Cardiac muscle cell (in vitro differentiated cells and primary cell): ENCODE measurements at places on chromosomes 11 and 22. TPM values are rescaled to one million over a fixed set of nuclear protein-coding genes. Genes with fewer than 3 reads are reported as not detected.

GRCh38 chr11:69252490-69252837, 41.5 kb upstream of the MYEOV start:
- peaks cover 3% of the 10 kb centered on the region for H3K4me1 ChIP-seq
- H3K4me3 ChIP-seq: no peak overlapping the region
- no peak for DNase-seq
- H3K36me3 ChIP-seq: no peaks in the 10 kb centered on the region

DNA sequence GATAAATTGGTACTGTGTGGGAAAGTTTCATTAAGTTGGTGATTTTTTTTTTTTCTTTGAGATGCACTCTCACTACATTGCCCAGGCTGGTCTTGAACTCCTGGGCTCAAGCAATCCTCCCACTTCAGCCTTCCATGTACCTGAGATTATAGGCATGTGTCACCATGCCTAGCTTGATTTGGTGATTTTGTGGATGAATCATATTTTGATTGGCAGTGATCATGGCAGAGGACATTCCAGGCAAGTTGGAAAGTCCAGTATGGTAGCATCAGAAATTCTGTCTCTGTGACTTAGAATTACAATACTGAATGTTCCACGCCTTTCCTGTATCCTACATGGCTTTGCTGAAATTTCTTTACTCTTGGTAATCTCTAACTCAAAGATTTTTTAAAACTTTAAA, 49.4 kb downstream of the HORMAD2 start:
- no peak overlapping the region for H3K27ac ChIP-seq
- H3K36me3 ChIP-seq: no peaks in the 10 kb centered on the region
- no peak for DNase-seq

DNA sequence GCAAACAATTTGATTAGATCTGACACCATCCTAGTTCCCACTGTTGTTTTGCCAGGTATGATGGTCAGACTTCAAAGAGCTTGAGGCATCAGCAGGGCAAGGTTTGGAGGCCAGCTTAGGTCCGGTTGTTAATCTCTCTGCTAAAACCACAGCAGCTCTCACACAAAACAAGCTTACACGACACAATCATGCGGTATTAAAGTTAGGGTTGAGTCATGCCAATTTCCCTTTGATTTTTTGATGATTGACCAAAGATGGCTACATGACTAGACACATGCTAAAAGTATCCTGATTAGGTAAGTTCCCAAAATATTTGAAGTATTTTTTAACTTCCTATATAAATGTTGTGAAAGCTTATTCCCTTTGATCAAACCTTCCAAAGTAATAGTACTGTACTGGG, 145.9 kb downstream of the ELP4 start:
- H3K36me3 ChIP-seq: no peaks in the 10 kb centered on the region
- H3K4me3 ChIP-seq: no peak overlapping the region
- no peak overlapping the region for H3K27ac ChIP-seq
- DNase-seq: no peak
- no peaks in the 10 kb centered on the region for H3K27me3 ChIP-seq

DNA sequence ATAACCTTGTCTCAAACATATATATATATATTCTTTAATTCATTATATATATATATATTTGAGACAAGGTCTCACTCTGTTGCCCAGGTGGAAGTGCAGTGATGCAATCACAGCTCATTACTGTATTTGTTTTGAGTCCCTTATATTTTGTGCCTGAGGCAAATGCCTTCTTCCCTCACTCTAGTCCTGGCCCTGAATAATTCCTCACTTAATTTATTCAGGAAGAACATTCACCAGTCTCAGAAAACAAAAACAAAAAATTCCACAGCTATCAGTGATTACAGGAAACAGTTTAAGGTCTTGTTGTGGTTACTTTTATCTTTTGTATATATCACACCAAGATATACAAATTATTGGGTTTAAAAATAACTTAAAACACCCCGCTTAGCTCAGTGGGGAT, 155.7 kb downstream of the CWF19L2 start:
- H3K36me3 ChIP-seq: peaks cover 5% of the 10 kb centered on the region
- no peak overlapping the region for H3K4me3 ChIP-seq
- H3K27ac ChIP-seq: no peak overlapping the region
- H3K4me1 ChIP-seq: no peaks in the 10 kb centered on the region
- no peak for DNase-seq

DNA sequence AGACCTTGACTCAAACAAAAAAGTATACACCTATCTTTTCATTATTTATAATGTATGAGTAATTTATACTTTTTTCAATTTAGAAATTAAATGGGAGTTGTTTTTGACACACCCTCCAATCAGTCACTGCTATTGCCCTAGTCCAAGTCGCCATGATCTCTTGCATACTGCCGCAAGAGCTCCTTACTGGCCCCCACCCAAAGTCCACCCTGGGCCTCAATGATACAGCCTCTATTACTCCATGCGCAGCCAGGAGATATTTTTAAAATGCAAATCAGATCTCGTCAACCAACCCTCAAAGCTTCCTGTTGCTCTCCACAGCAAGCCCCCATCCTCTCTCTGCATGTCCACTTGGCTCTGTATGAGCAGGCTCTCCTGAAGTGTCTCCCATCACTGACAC, 12.8 kb upstream of the LMO1 start:
- DNase-seq: no peak
- no peaks in the 10 kb centered on the region for H3K4me1 ChIP-seq
- H3K4me3 ChIP-seq: no peak overlapping the region
- H3K36me3 ChIP-seq: no peaks in the 10 kb centered on the region

GRCh38 chr22:49298834-49299750, 528.6 kb downstream of the BRD1 start:
- H3K27me3 ChIP-seq: no peaks in the 10 kb centered on the region
- H3K4me3 ChIP-seq: no peak overlapping the region
- H3K27ac ChIP-seq: no peak overlapping the region

- H3K36me3 ChIP-seq: no peaks in the 10 kb centered on the region
- no peak for DNase-seq
- H3K27me3 ChIP-seq: peaks cover 2% of the 10 kb centered on the region
- no peaks in the 10 kb centered on the region for H3K4me1 ChIP-seq
These were observed 23.9 kb downstream of the IL10RA start for GRCh38 chr11:118009864-118010737.

DNA sequence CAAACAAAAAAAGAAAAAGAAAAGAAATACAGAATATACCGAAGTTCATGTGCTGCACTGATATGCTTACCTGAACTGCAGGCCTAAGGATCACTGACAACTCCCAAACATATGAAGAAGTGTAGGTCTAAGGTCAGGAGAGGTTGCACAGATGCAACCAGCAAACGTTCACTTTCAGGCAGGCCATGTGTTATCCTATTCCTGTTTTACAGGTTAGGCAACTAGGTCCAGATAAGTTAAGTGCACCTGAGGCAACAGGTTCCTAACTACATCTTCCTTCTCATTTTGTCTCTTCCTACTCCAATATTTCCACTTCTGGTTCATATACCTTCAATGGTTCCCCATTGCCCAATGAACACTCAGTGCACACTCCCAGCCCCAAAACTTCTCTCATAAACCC, 15.1 kb downstream of the PI4KA start:
- H3K36me3 ChIP-seq: no peaks in the 10 kb centered on the region
- no peak overlapping the region for H3K27ac ChIP-seq
- no peak overlapping the region for H3K4me3 ChIP-seq
- no peak for DNase-seq
- no peaks in the 10 kb centered on the region for H3K27me3 ChIP-seq

- peaks cover 22% of the 10 kb centered on the region for H3K4me1 ChIP-seq
- H3K4me3 ChIP-seq: no peak overlapping the region
- no peaks in the 10 kb centered on the region for H3K27me3 ChIP-seq
These were observed 8.4 kb downstream of the EMSY start for GRCh38 chr11:76453248-76453647.

- no peaks in the 10 kb centered on the region for H3K36me3 ChIP-seq
- no peaks in the 10 kb centered on the region for H3K27me3 ChIP-seq
- no peaks in the 10 kb centered on the region for H3K4me1 ChIP-seq
- no peak for DNase-seq
- H3K27ac ChIP-seq: no peak overlapping the region
- H3K4me3 ChIP-seq: no peak overlapping the region
These were observed 269.7 kb downstream of the DYNC2H1 start for GRCh38 chr11:103378931-103379330.

GRCh38 chr11:61046833-61047232, 55.5 kb upstream of the CD5 start:
- H3K4me1 ChIP-seq: peaks cover 9% of the 10 kb centered on the region
- no peaks in the 10 kb centered on the region for H3K27me3 ChIP-seq

Gene MIAT
- 0.21 and 0.66 TPM in 2 replicates for total RNA-seq

Gene EHBP1L1
- 14.9 and 50.5 TPM in 2 replicates for total RNA-seq

Gene SAA1
- 0.70 TPM in 1 of 2 replicates, not detected in the other for total RNA-seq

Gene MMP13
- not detected in 2 replicates for total RNA-seq

Gene NAV2
- 106 and 164 TPM in 2 replicates for total RNA-seq

Gene NOL12
- 36.0 and 38.3 TPM in 2 replicates for total RNA-seq

Gene SLC22A12
- not detected in 2 replicates for total RNA-seq

Gene CNTF
- 0.33 and 0.63 TPM in 2 replicates for total RNA-seq

Gene JAM3
- 36.6 and 38.2 TPM in 2 replicates for total RNA-seq

Gene CSKMT
- total RNA-seq: 3.8 and 11.0 TPM in 2 replicates

Gene CALCB
- total RNA-seq: not detected in 2 replicates

Gene FIBIN
- total RNA-seq: 1.8 TPM in 2 replicates
